Common myeloid progenitor, CD34-positive (primary cell): ENCODE measurements at places on chromosomes 13 and 19.

- no peak for DNase-seq
Measured at GRCh38 chr19:39953915-39954314, 17.1 kb upstream of the PSMC4 start.

DNA sequence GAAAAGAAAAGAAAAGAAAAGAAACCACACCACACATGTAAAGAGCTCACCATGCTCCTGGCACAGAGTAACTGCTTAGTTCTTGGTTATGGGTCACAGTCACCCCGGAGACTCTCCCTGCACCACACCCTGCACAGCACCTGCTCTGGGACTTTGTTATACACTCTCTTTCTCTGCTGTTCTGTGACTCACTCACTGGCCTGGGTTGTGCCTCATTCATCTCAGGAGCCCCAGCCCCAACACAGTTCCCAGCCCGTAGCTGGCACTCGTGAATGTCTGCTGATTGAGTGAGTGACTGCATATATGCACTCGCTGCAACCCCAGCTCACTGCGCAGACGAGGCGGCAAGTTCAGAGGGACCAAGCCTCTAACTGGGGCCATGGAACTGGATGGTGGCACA is 22.9 kb upstream of the ZNF507 start:
- DNase-seq: no peak

DNA sequence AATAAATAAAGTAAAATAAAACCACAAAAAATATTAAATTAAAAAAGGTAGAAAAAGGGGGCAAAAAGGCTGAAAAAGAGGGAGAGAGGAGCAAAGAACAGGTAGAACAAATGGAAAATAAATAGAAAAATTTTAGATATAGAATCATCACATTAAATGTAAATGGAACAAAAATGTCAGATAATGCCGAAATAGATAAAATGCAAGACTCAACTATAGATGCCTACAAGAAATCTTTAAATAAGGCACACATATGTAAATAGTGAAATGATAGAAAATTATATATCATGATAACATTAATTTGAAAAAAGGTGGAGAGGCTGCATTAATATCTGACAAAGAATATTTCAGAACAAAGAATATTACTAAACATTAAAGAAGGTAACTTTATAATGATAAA is 477.1 kb upstream of the SPRY2 start:
- DNase-seq: no peak

DNA sequence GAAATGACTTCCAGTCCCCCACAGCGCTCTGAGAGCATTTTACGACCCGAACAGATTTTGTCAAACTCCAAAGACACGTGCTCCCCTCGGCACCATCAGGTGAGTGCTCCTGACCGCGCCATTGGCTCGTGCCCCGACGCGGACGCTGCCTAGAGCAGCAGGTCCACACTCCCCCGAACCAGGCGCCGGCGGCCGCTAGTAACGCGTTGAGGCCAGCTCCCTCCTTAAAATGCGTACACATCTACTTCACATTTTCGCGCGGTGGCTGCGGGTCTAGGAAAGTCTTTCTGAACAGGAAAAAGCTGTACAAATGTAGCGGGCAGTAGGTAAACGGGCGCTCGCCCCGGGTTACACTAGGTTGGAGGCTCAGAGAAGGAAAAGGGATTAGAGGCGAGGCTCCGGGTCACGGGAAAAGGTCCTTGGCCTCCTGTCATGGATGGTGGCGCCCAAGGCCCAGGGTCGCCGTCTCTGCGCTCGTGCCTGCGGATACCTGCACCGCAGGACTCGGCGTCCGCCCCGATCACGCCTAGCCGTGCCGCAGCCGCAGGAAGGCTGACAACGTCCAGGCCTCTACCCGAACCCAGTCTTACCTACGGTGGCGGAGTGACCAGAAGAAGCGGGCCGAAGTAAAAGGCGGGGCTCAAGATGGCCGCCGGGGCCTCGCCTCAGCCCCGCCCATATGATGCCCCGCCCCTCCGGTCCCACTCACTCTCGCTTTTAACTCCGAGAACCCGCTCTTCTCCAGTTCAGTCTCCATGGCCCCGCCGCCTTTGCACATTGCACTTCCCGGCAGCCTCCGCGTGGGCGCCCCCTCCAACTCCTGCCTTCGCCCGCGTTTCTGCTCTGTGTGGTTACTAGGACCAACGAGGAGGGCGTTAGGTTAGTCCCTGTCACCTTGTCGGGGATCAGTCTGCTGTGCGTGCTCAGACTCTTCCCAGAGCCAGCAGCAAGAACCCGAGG is at the start of gene ESD:
TSS of gene ESD (minus strand) at position 647 of the 960 bp plus-strand sequence. CDS start 5,748 bp downstream, outside the sequence.
- DNase-seq: peak; percentile 93

GRCh38 chr13:39773833-39774232 is 118.4 kb downstream of the COG6 start:
- no peak for DNase-seq

- DNase-seq: peak; percentile 55
Measured at GRCh38 chr13:40272776-40273139, 393.7 kb downstream of the FOXO1 start.

GRCh38 chr13:61417086-61417570 is 1.5 kb upstream of the PCDH20 start:
- no peak for DNase-seq

GRCh38 chr13:46894568-46894967 is 2.3 kb downstream of the HTR2A start:
- DNase-seq: no peak

- no peak for DNase-seq
Measured at GRCh38 chr13:42266473-42266872, 5.5 kb upstream of the AKAP11 start.

- peak; percentile 84 for DNase-seq
Measured at GRCh38 chr13:49976314-49977258, 20.3 kb upstream of the TRIM13 start.

DNA sequence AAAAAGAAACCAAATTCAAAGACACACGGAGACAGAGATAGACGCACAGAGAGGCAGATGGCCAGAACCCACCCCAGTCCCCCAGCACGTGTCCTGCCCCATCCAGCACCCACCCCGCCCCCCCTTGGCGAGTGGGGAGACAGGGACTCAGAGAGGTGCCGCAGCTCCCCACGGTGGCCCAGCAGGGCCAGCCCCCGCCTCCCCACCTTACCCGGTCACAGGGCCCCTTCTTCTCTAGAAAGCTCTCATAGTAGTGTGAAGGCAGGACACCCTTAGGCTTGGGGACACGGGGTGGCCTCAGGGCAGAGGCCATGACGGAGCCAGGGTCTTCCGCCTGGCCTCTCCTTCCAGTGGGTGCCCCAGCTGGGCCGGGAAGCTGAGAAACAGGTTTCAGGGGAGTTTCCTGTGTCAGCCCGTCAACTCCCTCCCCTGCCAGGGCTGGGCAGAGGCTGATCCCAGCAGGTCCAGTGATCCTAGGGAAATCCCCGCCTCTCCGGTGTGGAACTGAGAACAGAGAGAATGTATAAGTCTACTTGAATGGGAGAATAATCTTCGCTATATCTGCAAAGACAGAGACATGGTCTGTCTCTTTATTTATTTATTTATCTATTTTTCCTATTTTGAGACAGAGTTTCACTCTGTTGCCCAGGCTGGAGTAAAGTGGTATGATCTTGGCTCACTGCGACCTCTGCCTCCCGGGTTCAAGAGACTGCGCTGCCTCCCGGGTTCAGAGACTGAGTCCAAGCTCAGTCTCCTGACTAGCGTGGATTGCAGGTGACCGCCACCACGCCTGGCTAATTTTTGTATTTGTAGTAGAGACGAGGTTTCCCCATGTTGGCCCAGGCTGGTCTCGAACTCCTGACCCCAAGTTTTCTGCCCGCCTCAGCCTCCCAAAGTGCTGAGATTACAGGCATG is at the start of gene STAP2:
TSS of gene STAP2 (minus strand) at position 387 of the 915 bp plus-strand sequence. CDS start at position 313, 74 bp downstream.
- no peak for DNase-seq

DNA sequence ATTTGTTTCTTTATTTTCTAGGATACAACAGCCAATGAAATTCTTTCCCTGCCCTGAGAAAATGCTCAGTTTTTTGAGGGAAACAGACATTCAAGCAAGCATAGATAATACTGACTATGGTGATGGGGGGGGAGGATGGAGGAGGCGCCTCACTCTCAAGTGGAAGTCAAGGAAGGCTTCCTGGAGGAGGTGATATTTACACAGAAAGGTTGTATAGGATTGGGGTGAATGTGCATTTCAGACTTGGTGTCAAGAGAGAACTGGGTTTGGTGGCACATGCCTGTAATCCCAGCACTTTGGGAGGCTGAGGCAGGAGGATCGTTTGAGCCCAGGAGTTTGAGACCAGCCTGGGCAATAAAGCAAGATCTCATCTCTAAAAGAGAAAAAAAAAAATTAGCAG is 12.2 kb upstream of the ADGRE1 start:
- no peak for DNase-seq

DNA sequence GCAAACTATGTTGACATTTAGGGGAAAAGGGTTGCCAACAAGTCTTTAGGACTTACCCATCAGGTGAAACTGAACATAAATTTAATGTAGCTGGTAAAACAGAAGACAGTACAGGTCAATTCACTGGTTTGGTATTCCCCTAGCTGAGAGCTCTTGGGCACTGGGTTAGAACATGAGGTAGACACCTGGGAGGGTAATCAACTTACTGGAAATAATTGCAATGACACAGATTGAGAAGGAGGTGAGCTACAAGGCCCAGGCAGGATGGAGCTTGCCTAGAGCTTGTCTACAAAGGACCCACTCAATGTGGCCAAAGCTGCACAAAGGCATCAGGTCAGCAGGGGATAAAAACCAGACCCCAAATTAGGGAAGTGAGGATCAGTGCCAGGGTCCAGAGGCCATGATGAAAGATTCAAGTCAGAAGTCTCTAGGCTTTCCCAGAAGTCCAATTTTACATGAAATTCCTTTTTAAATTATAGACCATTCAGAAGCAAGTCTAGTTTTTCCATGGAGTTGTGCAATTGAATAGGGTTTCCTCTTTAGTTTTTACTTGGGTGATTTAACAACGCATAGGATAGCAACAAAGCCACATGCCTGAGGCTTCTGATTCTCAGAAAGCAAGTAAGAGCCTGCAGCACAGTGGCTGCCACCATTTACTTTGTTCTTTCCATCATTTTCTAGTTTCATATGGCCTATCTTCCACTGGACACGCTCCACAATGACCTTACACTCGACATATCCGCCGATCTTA is 194.0 kb downstream of the NDFIP2 start:
- no peak for DNase-seq

DNA sequence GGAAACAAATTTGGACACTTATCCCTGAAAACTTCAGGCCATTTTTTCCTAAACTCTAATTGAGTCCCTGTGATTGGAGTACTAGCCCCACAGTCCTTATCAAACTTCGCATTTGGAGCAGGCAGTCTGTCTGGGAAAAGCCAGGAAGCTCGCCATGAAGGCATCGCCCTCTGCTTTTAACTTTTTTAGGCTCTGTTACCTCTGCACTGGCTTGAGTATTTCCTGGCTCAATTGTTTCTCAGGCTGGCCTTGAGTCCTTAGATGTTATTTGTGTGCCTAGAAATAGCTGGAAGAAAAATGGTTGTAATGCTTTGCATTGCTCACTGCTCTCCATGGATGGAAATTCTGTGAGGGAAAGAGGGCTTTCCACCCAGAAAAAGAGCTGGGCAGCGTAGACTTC is 24.2 kb downstream of the ACTN4 start:
- DNase-seq: no peak

DNA sequence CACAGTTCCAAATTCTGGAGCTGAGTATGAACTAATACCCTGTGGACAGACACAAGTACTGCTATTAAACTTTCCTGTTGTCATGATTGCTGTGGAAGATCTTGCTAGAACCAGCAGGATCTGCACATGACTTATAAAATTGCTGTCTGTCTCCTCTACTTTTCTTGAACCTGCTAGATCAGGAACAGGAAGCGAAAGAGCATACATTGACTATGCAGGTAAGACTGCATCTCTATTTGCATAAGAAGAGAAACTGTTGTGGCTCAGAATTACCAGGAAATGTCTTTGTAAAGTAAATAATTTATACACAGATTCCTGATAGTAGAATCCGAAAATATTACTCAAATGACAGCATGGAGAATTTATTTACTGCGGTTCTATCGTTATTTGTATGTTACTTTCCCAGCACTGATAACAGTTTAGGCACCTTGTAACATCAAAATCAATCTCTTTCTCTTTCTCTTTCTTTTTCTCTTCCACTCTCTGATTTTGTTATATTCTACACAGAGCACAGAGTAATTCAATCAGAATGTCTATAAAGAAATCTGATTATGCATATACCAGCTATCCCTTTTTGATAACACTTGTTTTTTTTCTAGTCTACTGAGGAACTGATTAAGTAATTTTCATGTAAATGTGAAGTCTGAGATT is 226.5 kb downstream of the MYO16 start:
- DNase-seq: no peak

DNA sequence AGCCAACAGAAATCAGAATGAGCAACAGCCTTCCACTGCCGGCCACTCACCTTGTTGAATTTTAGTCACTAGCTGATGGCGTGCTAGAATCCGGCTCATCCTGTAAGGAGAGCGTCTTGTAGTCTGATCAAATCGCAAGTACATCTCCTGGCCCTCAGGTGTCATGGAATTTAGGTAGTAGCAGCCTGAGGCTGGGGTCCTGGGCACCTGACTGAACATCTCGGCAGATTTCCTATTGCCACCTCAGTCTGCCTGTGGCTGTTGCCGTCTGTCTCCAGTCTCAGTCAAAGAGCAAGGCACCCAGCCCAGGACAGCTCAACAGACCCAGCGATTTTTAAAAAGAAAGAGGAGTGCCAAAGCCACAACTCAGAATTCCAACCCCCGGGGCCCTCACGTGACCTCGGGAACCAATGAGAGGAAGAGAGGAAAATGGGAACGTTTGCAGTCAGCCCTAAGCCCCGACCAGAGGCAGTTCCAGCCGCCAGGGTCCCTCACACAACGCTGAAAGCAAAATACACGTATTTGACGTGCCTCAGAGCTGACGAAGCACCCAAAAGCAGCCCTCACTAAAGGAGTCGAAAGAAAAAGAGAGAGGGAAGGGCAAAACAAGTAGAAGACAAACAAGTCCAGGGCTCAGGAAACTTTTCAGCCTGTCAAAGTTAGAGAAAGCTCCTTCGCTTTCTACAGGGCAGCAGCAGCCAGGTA is at the start of gene STARD13:
TSS of gene STARD13 (minus strand) at position 336 of the 705 bp plus-strand sequence. CDS start at position 219, 117 bp downstream.
- peak; percentile 42 for DNase-seq

DNA sequence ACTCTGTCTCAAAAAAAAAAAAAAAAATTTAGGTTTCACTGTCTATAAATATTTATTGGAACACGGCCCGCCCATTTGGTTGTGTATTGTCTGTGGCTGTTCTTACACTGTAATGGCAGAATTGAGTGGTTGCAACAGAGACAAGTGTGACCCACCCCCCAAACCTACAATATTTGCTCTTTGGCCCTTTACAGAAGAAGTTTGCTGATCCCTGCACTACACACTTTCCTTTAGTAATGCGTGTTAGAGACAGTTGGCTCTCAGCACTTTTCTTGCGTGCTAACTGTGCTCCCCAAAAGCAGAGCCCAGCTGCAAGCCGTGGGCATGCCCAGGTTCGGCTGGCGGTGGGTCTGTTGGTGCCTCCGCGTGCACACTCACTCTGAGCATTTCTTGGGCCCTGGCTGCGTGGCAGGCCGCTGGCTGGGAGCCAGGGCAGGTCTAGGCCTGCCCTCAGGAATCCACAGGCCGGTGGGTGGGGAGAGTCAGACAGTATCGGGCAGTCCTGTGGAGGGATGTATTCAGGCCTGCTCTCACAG is 72.6 kb downstream of the SIPA1L3 start:
- no peak for DNase-seq
